ENCODE measurements at places on chromosomes 3 and 15. TPM values are rescaled to one million over a fixed set of nuclear protein-coding genes. Genes with fewer than 3 reads are reported as not detected.

- DNase-seq: no peak
Measured at GRCh38 chr3:157789162-157789561, 285.9 kb upstream of the VEPH1 start.

DNA sequence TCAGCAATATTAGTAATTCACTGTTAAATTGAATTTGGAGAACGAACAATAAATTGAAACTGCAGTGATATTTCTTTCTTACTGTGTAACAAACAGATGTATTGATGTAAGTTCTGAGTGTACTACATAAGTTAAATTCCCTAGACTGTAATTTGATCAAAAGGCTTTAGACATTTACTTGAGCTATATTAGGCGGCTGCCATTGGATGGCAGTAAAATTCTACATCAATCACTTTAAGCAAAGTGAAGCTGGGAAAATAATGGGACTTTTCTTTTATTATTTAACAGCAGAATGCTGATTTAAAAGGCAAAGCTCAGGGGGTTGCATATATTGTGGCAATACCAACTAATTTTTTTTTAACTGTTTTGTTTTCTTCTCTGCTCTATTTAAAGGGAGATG is 212.6 kb upstream of the PLSCR5 start:
- no peak for DNase-seq

DNA sequence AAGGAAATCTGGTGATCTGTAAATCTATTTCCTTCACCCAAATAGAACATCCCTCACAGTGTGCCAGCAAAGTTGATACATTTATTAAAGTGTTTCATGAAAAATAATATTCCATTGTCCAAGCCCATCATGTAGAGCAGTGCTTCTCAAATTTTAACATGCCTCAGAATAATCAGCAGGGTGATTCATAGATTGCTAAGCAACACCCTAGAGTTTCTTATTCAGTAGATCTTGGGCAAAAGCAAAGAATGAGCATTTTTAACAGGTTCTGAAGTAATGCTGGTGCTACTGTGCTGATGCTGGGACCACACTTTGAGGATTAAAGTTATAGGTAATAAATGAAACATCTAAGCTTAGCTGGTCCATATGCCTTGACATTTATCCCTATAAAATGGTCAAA is 210.5 kb downstream of the ZIC4 start:
- no peak for DNase-seq

- DNase-seq: no peak
Measured at GRCh38 chr15:29461877-29462276, 192.3 kb upstream of the NSMCE3 start.

- no peak for DNase-seq
Measured at GRCh38 chr3:138845771-138846173, 11.0 kb upstream of the PIK3CB start.

GRCh38 chr3:25097023-25097422 is 331.0 kb upstream of the RARB start:
- no peak for DNase-seq

GRCh38 chr3:110352841-110353604 is 718.6 kb upstream of the NECTIN3 start:
- DNase-seq: no peak

DNA sequence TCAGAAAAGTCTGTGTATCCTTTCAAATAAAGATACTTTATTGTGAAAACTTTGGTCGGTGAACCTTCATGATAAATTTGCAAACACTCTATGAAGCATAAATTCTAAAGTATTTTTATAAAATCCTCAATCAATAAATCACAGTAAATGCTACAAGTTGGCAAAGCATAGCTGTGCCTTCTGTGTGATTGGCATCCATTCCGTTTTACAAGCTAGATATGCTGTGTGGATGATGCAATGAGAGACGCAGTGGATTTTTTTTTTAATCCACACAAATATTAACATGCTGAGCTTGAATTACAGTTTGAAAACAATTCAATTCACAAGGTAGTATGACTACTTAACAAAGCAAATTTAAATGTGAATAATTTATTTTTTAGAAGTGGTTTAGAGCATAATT is 937.2 kb downstream of the ZPLD1 start:
- no peak for DNase-seq

DNA sequence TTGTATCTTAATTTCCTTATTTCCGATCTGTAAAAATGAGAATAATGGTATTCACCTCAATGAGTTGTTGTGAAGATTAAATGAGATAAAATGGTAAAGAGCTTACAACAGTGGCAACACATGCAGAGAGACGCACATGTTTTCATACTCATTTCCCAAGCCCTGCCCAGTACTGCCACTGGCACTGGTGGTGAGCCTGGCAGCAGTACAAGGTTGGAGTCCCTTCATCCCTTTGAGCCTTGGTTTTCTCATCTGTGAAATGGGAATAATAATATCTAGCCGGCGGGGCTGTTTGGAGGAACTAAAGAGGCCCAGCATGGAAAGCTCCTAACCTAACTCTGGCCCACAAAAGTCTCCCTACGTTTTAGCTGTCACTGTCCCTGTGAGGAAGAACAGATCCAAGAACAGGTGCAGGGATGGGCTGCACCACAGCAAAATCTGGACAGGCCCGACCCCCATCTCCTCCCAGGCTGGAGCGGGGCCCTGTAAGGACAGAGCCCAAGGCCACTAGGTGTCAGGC is 866 bp upstream of the CD276 start:
- DNase-seq: no peak

DNA sequence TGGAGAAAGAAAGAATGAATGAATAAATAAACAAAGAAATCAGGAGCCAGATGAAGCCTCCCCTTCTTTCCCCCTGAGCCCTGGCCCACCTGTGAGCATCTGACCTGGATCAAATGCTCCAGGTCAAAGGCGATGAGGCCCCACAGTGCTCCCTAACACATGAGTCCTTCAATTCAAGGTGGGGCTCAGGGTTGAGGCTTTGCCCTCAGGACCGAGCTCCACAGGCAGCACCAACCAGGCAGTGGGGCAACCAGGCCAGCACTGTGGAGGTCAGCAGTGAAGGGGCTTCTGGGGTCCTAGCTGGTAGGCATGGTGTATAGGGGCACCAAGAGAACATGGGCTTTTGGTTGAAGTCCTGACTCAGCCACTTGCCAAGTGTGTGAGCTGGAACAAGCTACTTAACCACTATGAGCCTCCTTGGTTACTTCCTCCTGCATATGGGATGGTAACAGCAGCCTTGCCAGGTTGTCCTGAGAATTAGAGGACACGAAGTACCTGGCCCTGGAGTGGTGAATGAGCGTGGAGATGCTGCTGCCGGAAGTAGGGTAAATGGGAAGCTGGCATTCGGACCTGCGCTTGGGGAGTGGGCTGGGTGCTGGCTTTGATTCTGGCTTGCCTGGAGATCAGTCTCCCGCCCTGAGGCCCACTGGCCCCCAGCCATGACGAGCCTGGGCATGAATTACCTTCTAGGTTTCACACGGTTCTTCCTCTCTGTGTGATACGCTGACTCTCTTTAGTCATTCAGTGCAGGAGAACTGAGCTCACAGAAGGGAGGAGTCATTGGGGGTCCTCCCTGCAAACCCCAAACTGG is 10.0 kb upstream of the PAQR5 start:
- no peak for DNase-seq

DNA sequence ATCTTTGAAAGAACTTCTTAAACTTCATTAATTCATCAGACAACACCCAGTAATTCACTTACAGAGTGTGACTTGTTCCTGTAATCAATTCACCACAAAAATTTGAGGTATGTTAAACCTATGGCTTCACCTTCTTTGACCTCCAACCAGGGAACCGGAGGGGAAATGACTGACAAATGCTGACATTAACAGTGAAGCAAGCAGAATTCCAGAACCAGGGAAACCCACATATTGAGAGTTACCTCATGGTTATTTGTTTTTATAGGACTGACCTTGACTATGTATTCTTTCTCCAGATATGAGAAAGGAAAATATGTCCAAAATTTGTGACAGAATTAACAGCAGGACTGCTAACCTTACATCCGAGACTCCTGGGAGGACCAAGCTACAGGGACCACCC is 2.7 kb downstream of the P3H2 start:
- DNase-seq: no peak

DNA sequence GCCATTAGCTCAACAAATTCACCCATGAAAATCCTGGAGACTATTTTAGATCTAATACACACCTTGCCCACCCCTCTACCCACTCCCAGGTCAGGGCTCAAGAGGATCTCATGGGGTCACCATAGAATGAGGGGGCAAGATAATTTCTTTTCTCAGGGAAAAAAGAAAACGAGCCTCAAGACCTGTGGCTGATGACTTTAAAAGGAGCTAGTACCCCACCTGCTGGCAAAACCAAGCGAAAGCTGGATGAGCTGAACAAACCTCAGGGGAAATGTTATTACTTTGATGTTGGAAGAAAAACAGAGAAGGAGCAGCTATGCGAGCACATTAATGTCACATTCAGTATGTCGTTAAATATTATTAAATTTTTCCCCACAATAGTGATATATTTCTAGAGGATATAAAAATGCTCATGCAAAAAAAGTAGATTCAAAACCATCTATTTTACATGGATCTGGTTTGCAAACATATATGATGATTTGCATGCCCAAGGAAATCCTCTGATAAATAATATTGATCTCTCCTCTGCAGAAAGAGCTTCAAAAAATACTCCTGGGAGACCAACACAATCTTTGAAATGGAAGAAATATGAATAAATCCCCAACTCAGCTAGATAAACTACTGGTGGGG is 37.7 kb downstream of the PLD1 start:
- DNase-seq: peak; percentile 59

- no peak for DNase-seq
Measured at GRCh38 chr15:59751552-59752413, 62.7 kb upstream of the BNIP2 start.

DNA sequence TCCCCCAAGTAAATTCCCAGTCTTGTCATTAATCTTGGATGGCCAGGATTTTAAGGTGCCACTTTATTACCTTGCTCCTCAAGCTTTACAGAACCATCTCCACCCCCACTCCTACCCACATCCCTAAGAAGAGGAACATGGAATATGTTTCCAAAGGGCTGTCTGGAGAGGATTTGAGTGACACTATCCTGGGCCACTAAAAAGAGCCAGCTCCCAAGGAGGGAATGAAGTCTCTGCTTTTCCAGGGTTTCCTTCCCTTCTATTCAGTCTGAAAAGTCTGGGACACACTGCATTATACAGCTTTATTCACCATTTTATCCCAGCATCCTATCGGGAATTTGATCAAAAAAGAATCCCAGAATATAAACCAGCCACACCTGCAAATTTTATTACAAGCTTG is 35.6 kb upstream of the MECOM start:
- no peak for DNase-seq

DNA sequence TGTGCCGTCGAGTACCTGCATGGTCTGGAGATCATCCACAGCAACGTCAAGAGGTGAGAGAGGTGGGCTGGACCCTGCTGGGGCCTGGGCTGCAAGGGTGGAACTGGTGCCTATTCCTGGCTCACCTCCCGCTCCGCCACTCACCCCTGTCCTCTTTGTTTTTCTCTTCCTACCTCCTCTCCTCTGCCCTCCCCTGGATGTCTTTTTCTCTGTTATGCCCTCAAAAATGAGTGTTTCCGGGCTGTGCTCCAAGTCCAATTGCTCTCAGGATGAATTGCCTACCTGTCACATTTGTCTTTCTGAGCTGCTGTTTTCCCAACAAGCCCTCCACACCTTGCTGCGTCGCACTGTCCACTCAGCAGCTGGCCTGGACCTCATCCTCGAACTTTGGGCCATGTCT is 28.5 kb upstream of the TATDN2 start:
- DNase-seq: no peak

SATB1 gene
- total RNA-seq: 121 TPM

KBTBD8 gene
- total RNA-seq: 18.2 TPM

WDR72 gene
- total RNA-seq: not detected

BSN gene
- total RNA-seq: 0.12 TPM

CTXND1 gene
- total RNA-seq: not detected

CYP8B1 gene
- total RNA-seq: not detected

Data from CD4-positive, CD25-positive, alpha-beta regulatory T cell (primary cell).